AG09309 (cell line): ENCODE measurements at places on chromosomes 5 and 9.

DNA sequence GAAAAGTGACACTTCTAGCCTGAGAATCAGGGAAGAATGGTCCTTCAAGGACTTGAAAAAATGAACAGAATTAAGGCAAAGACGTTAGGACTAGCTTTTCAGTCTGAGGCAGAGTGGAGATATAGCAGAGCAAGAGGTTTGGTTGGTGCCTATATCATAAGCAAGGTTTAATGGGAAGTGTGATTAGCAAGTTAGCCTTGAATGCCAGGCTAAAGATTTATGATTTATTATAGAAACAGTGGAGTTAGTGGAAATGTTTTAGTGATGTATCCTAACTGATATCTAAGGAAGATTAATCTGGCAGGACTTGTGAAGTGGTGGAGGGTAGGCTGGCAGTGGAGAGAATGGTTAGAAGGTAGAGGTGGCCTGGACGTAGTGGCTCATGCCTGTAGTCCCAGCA, 7.0 kb downstream of the F2RL2 start:
- no peak for DNase-seq

DNA sequence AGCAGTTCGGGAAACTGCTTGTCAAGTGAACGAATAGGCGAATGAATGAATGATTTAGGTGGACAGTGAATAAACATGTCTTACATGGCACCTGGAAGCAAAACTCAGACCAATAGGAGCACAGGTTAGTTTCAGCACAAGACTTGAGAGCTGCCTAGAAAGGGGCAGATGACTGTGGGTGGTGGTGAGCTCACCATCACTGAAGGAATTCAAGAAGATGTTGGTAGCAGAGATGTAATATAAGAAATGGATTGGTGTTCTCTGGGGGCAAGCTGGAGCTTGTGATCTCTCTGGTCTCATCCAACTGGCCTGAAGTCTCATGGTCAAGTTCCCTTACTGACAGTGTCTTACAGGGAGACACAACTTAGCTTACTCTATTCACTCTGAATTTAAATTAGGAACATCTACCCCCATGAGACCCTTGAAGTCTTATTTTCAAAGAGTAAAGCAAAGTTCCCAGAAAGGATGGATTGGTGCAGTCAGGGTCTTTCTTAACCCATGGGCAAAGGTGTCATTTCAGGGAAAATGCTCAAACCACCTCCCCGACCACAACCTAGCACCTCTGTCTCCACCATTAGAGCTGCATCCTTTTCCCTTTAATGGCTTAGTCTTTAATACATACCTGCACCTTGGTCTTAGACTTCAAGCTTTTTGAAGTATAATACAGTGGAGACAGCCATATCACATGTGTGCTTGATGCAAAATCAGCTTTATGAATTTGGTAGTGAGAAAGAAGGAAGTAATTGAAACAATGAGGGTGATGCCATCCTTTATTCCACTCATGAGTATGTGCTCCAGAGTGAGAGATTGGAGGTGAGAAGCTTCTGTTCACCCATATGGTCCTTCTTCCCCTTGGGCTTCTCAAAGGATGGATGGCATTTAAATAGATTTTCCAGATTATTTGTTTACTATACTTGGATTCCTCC, 5.1 kb downstream of the LCP2 start:
- no peak for DNase-seq

DNA sequence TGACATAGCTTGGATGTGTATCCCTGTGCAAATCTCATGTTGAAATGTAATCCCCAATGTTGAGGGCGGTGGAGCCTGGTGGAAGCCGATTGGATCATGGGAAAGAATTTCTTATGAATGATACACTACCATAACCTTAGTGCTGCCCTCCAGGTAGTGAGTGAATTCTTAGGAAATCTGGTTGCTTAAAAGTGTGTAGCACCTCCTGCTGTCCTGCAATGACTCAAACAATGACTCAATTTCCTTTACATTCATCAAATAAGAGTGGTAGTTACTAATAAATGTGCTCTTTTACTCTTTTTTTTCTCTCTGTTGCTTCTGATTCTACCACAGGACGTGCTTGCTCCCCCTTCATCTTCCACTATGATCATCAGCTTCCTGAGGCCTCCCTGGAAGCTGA, 1696.0 kb upstream of the CDH9 start:
- DNase-seq = no peak

DNA sequence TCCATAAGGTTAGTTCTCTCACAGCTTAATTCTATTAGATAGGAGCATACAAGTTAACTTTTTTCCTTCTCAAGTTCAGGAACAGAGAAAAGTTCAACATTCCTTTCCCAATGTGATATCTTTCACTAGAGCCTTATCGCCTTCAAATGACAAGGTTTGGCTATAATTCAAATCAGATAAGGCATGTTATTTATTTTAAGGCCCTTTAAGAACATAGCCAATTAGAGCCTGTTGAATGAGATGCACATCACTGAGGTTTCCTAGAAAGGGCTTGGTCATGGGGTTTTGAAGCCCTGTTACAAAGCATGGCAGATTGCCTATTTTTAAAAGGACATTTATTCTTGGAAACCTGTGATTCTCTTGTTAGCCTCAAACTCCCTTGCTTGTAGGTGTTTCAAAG, 123.4 kb downstream of the BASP1 start:
- no peak for DNase-seq

- no peak for DNase-seq
Observed at GRCh38 chr9:93028448-93029006, 30.0 kb upstream of the SUSD3 start.

GRCh38 chr5:39815711-39816110, 390.9 kb upstream of the DAB2 start:
- peak; percentile 1 for DNase-seq

- no peak for DNase-seq
Observed at GRCh38 chr9:76906647-76906975, 697 bp upstream of the PRUNE2 start.

DNA sequence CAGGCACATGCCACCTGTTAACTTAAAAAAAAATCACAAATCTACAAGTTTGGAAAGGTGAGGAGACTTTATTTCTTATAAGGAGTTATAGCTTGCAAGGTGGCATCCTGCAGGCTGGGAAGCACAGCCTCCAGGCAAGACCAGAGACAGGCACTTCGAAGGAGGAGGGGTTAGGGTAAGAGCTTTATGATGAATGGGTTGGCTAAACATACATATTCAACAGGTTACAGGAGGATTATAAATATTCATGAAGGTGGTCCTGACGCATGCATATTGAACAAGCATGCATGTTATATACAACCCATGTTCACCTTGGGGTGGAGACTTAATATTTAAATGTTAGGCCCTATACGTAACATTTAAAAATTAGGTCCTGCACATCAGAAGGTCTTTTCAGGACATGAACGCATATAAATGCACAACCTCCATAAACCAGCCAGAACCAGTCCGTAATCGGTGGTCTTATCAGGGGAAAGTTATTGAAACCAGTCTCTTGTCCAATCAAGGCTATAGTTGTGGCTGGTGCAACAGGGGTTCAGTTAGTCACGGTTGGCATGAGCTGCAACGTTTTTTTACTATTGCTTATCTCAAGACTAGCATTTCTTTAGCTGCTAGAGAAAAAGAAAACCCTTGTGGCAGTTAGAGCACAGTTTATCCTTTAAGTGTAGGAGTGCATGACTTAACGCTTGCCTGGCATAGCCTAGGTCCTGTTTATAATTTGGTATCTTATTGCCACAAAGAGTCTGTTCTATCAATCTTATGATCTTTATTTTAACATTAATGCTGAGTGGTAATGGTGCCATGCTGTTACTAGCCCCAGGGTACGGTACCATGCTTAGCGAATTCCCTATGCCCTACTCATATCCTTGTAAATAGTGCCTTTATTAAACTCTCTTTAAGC, 72.7 kb downstream of the C9orf57 start:
- DNase-seq = no peak

DNA sequence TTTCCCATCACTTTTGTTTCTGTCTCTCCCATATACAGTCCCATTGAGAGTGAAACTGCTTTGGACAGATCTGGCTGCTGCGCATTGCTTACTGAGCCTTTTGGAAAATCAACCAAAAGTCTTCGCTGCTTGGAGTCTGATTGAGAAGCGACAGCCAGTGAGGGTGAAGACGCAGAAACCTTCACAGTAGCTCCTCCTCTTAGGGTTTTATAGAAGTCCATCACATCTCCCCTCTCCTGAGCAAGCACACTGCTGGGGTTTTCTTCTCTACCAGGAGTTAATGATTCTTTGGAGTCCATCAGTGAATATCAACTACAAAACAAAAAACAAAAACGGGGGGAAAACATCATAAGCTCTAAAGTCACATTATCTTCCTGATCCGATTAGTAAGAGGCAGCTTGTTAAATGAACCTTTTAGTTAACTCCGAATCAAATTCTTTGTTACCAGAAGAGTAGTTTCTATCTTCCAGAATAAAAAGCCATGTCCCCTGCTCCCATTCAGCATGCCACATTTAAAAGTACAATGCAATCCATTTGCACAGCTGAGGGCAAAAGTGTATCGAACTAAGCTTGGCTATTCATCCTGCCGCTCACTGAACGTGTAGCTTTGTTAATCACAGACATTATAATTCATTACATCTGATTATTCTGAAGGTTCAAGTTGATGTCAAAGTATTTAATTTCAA, 2.8 kb downstream of the NR3C1 start:
- no peak for DNase-seq

GRCh38 chr5:132237141-132237540, 9.5 kb upstream of the P4HA2 start:
- DNase-seq = no peak

DNA sequence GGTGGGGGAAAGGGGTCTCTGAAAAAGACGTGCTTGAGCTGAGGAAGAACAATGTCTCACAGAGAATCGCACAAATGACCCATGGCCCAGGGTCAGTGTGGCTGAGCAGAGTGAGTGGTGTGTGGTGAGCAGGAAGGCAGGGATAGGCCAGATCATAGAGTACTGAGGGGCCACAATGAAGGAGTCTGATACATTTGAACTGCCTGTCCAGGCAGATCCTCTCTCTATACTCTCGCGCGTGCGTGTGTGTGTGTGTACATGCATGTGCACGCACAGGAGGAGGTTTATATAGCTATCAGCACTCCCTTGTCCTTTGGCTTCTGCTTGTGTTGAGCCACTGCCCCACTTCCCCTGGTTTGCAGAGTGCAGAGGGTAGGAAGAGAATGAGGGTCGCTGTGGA, 294.0 kb downstream of the ZNF608 start:
- DNase-seq = no peak

DNA sequence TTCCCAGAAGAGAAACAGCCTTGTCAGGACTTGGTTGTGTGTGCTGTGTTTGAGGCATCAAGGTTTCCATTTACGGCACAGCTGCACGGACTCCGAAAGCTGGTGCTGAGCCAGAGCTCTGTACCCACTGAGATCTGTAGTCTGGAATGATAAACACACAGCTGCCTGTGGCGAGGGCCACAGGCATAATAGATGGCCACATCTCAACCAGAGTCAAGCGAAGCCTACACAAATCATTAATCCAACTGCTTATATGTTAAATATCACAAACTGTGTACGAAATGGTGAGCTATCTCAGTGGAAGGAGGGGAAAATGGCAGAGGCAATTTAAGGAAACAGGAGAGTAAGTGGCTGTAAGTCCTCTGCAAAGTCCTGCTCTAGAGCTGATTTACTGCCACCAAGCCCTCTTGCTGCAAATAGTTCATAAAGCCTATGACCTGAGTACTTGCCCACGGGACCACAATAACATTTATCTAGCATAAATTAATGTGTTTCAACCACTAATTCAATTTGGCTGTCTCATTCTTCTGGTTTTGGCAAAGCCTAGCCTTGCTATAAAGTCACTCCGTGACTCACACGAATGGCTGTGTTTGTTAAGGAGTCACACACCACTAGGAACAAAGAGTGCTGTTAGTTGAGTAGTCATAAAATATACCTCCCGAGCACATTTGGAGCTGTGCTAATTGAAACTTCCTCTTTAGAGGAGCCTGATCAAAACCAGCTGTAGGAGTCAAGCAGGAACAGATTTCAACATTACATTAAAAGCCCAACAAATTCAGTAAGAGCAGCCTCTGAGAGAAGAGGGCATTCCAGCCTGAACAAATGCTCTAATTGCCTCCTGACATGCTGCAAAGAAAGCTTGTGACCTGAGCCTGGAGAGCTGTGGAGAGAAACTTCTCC, 738.6 kb upstream of the ZNF608 start:
- DNase-seq = peak; percentile 99

- peak; percentile 44 for DNase-seq
Observed at GRCh38 chr9:84397822-84398221, 57.3 kb upstream of the SLC28A3 start.

DNA sequence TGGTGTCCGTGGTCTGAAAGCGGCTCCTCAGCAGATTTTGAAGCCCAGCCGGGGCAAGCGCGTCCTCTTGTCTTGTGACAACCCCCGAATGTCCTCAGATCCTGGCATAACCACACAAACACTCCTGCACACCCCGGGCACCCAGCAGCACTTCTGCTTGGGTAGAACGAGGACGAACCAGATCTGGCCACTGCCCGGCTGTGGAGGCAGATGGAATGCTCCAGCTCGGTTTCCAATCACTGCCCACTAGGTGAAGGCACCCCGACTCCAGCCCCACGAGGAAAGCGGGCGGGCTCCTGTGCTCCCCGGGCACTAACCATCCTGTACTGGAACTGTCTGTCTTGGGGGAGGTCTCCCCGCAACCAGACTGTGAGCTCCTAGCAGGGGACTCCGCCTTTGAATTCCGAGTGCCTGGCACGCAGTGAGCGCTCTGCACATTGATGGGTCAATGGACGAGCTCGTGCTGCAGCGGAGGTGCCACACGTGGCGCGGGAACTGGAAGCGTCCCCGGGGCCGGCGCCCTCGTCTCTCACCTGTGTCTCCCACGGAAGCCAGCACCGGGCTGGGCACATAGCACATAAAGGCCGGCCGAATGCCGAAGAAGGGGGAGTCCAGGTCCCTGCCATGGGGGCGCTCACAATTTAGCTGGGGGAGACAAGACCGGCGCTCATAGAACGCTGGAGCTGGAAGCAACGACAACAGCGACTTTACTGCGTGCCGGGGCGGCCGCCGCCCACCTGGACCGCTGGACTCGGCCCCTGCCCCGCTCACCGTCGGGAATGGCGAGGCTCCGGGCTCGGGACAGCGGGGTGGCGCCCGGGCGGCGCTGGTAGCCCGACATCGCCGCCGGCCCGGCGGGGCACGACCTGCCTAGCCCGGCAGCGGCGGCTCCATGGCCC, 608 bp downstream of the ENTR1 start:
- no peak for DNase-seq

- DNase-seq = no peak
Observed at GRCh38 chr5:170315154-170315553, 17.6 kb upstream of the LCP2 start.

- DNase-seq = no peak
Observed at GRCh38 chr5:129972465-129973141, 68.3 kb downstream of the CHSY3 start.

DNA sequence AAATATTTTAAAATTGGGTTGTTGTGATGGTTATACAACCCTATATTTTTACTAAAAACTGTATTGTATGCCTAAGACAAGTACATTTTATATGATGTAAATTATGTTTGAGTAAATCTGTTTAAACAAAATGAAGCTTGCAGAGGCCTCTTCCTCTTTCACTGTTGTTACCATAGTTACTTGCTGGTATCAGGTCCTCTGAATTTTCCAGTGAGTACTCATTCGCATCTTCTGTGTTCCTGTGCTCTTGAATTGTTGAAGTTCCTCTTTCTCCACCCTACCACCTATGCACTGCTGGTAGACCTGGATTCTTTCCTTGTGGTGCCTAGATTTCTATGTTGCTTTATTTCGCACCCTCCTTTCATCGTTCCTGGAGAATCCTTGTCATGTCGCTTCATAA, 938.5 kb upstream of the ACO1 start:
- DNase-seq = no peak
